Lower leg skin (tissue), 4 donors: ENCODE measurements at places on chromosomes 1 and 21. TPM values are rescaled to one million over a fixed set of nuclear protein-coding genes. Genes with fewer than 3 reads are reported as not detected.

The SLC16A1 gene
- total RNA-seq, result 38.9 TPM

The SYCP1 gene
- not detected for total RNA-seq

The SH2D5 gene
- total RNA-seq, result 0.11 TPM

- no peak for DNase-seq
Observed at GRCh38 chr1:11842154-11843041, 5.2 kb downstream of the NPPA start.

DNA sequence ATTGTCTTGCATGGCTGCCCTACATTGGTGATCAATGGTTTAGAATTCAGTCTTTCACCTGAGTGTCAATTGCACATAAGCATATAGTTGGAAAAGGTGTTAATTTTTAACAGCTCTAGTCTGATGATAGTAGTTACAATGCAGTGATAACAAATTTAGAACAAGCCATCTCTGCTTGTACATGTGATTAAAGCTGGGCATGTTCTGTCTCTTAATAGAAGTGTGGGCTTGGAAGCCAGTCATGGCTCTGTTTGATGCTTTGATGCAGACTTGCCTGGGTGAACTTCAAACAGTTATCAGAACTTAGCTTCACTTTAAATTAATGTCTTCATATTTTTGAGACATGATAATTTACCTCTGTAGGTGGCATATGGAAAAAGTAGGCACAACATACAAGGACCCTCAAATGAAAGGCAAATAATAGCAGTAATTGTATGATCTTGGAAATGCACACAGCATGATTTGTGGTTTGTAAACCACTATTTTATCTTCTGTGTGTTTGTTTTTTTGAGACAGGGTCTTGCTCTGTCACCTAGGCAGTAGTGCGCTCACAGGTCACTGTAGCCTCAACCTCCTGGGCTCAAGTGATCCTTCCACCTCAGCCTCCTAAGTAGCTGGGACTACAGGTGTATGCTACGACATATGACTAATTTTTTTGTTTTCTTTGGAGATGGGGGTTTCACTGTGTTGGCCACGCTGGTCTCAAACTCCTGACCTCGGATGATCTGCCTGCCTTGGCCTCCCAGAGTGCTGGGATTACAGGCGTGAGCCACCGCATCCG lies 3.8 kb downstream of the DDI2 start:
- DNase-seq, result no peak

GRCh38 chr1:163082971-163083370 lies 13.8 kb downstream of the RGS4 start:
- DNase-seq, result no peak

DNA sequence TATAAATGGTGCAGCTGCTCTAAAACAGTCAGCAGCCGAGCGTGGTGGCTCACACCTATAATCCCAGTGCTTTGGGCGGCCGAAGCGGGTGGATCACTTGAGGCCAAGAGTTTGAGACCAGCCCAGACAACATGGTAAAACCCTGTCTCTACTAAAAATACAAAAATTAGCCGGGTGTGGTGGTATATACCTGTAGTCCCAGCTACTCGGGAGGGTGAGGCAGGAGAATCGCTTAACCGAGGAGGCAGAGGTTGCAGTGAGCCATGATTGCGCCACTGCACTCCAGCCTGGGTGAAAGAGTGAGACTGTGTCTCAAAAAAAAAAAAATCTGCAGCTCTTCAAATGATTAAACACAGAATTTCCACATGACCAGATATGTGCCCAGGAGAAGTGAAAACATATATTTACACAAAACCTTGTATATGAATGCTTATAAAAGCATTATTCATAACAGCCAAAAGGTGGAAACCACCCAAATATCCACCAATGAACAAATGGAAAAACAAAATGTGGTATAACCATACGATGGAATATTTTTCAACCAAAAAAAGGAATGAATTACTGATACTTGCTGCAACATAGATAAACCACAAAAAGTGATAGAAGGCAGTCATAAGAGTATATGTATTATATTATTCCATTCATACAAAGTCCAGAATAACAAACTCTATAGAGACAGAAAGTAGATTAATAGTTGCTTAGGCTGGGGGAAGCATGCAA lies 14.1 kb downstream of the EPS15 start:
- DNase-seq, result no peak

DNA sequence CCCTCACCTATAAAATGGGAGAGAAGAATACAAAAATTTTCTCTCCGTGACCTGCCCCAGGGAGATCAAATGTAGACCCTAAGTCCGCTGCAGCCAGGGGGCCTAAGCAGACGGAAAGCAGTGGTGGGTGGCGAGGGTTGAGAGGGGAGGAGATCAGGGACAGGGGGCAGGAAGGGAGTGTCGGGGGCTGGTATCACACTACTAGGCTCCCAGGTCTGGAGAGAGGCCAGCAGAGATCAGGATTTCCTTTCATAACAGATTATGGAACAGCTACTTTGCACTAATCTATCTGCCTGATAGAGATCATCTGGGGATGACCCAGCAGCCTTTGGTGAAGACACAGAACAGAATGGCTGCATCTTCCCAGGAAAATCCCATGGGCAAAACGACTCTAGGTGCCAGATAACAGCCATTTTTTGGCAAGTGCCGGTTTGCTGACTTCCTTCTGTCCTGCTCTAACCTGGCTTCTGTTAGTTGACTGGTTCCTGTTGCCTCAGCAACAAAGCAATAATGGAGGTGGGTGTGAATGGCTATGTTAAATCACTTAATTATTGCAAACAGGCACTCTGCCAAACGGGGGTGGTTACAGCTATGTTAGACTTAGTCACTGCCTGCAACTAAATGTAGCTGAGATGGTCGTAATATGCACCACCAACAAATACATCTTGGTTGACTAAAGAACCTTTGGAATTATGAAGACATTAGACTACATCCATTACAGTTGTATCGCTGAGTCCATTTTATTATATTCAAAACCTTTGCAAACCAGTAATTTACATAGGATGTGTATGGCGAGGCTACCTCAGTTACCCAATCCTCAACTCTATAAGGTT lies 30.0 kb upstream of the EPS8L3 start:
- DNase-seq, result peak; percentile 84

DNA sequence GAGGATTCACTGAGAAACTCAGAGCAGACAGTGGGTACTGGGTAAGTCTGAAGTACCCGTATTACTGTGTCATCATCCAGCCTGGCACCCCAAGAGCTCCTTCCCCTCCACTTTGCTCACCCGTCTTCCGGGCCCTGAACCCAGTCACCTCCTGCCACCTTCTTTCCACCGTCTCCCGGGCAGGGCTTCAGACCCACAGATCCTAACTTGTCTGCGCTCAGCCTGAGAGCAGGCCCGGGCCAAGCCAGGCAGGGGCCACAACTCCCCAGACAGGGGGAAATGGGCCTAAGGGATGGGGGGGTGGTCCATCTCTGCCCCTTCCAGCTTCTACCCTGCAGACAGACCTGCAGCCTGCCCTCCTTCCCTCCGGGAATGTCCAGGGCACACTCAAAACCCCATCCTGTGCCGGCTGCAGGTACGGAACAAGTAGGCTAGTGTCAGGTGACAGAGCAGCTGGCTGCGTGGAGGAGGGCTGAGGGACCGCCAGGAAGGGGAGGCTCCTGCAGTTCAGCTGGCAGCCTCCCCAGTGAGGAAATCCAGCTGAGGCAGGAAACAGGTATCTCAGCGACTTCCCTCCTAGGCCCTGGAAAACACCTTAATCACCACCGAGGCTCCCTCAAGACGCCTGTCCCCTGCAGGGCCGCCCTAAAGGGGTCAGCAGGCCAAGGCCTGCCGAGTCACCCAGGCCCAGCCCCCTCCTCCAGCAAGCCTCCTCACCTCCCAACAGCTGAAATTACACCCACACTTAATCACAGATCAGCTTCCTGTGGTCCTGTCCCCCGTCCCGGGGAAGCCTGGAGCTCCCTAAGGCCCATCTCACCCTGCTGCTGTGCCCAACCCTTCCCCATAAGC lies 3.5 kb downstream of the HSPG2 start:
- DNase-seq, result peak; percentile 79

DNA sequence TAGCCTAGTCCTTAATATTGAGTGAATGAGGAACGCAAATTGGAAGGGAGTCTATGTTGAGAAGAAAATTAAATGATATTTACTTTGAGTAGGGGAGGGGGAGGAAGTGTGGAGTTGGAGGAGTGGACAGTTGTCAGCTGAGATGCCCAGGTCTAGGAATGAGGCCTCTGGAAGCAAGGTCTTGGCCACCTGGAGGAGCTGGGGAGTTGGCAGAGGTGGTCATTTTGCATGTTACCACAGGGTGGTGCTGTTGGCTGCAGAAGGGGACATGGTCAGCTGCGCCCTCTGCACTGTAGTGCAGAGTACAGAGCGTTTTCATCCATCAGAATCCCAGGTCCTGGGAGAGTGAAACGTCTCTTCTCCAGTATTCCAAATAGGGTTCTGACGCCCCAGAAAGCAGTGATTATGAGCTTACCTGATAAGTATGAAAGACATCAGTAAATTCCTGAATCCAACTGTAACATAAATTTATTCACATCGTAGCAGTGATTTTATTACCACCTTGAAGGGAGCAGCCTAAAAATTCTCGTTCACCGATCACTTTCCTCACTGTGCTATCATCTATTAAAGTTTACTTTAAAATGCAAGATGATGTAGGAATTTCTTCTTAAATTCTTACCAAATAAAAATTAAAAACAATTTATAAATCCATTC lies 13.8 kb downstream of the PARK7 start:
- DNase-seq, result peak; percentile 92

GRCh38 chr1:226063977-226064815 lies 1.7 kb downstream of the H3-3A start:
- no peak for DNase-seq

- DNase-seq, result no peak
Observed at GRCh38 chr1:93000751-93001175, 39.5 kb upstream of the DIPK1A start.

- peak; percentile 86 for DNase-seq
Observed at GRCh38 chr1:66752000-66752592, at the start of gene DYNLT5. Gene DYNLT5, plus strand, starts transcription at chr1:66752459. Its CDS starts 2,200 bp downstream, at chr1:66754659.

GRCh38 chr1:179709841-179710329 lies 33.2 kb upstream of the FAM163A start:
- no peak for DNase-seq

- no peak for DNase-seq
Observed at GRCh38 chr1:35122311-35122710, 43.1 kb downstream of the ZMYM1 start.

DNA sequence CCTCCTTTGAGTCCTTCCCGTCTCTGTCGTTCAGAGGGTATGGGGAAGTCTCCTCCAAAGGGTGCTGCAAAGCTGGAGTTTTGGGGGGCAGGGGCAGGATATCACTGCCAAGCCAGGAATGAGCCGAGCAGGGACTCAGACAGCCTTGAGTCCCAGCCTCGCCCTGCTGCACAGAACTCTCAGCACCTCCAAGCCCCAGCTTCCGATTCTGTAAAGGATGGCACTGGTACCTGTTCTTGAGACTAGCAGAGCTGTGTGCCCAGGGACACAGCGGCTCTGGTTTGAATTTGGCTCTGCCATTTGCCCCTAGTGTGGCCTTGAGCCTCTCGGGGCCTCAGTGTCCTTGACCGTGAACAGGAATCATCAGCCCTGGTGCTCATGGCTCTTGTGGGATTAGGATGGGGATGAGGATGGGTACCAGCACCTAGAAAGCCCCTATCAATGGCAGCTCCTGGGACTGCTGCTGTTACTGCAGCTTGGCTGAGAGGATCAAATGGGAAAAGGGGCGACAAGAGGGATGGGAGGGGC lies 1.5 kb upstream of the FBLIM1 start:
- no peak for DNase-seq

DNA sequence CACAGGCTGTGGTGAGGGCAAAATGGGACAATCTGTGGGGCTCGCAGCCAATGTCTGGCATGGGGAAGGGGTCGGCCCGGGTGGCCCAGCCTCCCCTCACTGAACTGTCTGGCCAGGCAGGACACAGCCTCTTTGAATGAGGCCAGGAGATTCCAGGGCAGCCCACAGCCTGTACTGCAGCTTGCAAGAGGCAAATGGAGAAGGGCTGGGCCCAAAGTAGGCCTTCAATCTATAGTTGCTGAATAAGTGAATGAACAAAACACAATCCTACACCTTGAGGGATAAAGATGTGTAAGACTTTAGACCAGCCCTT lies 23.2 kb downstream of the SLC27A3 start:
- no peak for DNase-seq

DNA sequence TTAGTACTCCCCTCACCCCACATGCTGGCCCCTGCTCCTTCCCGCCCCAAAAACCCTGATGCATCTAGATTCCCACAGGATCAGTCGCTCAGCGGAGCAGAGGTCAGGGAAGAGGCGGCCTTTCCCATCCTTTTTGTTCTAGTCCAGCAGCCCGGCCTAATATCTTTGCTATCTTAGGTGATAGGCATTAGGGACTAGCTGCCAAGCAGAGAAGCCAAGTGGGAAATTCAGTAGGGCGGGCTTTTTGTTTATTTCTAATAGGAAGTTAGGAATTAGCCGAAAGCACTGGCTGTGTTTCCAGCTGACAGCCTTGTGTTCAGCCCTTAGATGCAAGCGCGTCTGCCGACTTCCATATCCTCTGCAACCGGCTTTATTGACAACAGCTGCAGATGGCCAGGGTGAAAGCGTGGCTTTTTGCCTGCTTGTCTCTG lies 59.0 kb upstream of the BCAR3 start:
- DNase-seq, result no peak

- DNase-seq, result no peak
Observed at GRCh38 chr1:44505210-44505993, 100.3 kb downstream of the RNF220 start.

DNA sequence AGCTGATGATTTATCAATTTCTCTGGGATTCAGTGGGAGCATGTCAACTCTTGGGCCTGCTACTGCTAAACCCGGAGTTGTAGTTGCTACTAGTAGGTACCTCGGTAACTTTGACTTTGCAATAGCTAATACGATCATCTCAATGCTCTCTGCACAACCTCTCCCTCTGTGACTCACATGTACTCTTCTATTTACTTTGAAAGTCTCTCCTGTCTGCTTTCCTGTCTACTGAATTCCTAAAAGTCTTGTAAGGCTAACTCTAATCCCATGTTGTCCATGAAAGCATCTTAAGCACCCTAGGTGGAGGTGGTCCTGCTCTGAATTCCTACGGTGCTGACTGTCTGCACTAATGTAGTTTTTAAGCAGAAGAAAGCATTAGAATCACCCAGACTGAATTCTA lies 29.3 kb downstream of the SLC9C2 start:
- no peak for DNase-seq

GRCh38 chr1:78624035-78624434 lies 3.8 kb downstream of the IFI44L start:
- DNase-seq, result no peak

DNA sequence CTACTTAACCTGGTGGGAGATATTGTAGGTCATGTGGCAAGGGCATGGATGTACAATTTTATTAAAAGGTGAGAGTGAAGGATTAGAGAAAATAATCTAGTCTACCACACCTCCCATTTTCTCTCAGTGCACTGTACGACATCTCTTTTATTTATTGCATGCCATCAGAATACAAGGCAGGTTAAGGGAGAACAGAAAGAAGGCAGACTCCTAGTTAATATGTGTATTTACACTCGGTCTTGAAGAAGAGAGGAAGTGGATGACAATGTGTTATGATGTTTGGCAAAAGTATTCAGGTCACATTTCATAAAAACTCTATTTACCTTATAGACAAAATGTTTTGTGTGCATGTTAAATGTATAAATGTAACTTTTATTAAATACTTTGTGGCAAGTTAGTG lies 306.1 kb downstream of the CTH start:
- no peak for DNase-seq
